ENCODE measurements at places on chromosomes 5 and 9.

DNA sequence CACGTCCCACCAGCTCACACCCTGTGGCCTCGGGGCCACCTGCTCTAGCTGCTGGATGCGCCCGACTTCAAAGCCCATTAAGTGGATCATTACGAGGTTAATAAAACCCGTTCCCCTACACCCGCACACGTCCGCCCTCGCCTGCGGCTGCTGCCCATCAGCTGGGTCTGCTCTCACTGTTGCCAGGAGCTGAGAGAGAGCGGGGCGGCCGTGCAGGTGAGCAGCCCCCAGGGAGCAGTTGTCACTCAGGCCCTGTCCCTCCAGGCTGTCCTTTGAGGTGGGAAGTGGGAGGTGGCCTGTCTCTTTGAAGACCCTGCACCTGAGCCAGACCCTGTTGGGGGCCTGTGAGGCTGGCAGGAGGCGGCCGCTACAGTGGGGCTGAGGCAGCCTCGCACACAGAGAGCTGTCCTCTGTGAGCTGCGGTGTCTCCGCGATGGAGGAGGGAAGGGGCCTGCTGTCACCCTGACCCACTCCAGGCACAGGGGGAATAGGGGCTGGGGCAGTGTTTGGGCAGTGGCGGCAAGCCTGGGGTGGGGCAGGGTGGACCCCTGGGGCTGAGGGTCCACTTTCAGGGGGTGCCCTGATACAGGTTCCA lies 12.8 kb upstream of the UNC5A start:
- no peak for DNase-seq

- DNase-seq = no peak
Measured at GRCh38 chr5:2849429-2849828, 98.0 kb upstream of the IRX2 start.

DNA sequence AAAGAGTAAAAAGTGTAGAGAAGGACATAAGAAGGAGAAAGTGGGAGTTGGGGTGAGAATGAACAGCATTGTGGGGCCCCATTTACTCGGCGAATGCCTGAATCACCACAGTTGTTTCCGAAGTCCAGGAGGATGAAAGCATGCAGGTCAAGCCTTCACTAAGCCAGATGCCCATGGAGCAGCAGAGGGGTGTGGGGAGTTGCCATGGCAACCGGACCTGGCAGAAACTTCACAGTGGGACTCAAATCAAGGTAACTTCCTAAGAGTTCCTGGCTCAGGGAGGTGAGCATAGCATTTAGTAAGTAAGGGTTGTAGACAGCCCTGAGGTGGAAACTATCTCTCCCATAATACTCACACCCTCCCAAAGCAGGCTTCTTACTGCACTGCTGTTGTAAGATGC lies 357.1 kb downstream of the TRIM32 start:
- DNase-seq = no peak

GRCh38 chr5:52956014-52956413 lies 33.1 kb upstream of the ITGA2 start:
- DNase-seq = no peak

- no peak for DNase-seq
Measured at GRCh38 chr9:68629042-68629441, 76.0 kb upstream of the PIP5K1B start.

GRCh38 chr9:19313573-19313972 lies 66.5 kb downstream of the RPS6 start:
- DNase-seq = no peak

DNA sequence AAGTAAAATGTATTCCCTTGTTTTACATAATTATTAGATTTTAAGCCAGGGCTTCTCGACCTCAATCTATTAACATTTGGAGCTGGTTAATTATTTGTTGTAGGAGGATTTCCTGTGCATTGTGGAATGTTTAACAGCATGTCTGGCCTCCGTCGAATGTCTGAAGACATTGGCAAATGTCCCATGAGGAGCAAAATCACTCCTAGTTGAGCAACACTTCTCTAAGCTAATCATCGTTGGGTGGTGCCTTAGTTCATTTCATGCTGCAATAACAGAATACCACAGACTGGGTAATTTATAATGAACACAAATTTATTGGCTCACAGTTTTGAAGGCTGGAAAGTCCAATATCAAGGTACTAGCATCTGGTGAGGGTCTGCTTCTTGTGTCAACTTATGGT lies 13.4 kb upstream of the VPS13A start:
- no peak for DNase-seq

- no peak for DNase-seq
Measured at GRCh38 chr5:93789173-93790067, 48.0 kb upstream of the POU5F2 start.

GRCh38 chr9:76591256-76591950 lies 132.4 kb downstream of the GCNT1 start:
- DNase-seq = no peak

GRCh38 chr9:134178394-134178767 lies 14.0 kb upstream of the RNU6ATAC start:
- no peak for DNase-seq

DNA sequence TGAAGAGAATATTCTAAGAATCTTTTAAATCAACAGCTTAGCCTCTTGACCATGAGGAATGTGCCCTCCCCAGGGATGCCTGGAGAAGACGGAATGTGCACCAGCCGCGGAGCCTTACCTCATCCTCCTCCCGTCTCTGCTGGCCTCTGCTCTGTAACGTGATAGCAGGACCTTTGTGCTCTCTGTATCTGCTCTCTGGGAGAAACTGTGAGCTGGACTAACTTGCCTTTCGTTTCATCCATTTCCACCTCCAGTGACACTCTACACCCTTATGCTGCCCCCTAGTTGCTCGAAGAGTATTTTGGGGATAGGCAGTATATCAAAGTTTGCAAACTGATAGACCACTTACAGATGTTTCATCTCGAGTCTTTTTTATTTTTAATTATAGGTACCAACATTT lies 141.4 kb downstream of the NPR3 start:
- no peak for DNase-seq

GRCh38 chr9:19161257-19162025 lies 34.1 kb upstream of the PLIN2 start:
- no peak for DNase-seq

- no peak for DNase-seq
Measured at GRCh38 chr9:136044207-136044970, 50.7 kb downstream of the NACC2 start.

GRCh38 chr9:105330755-105331154 lies 86.3 kb downstream of the SLC44A1 start:
- no peak for DNase-seq

DNA sequence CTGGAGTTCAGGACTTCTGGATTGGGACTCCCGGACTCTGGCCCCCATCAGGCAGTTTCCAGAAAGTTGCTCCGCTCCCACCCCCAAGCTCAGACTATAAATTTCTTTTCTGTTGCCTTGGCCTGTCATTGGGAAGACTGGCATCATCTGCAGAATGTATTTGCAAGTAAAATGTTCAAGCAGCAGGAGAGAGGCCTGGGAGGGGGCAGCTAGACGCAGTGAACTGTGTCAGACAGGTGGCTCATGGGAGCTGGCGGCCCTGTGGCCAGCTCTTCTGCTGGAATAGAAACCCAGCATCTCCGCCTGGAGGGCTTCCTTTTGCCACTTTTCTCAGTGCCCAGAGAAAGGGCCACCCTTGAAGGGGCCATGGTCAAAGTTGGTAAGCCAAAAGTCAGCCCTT lies 16.0 kb downstream of the INSYN2B start:
- DNase-seq = no peak

GRCh38 chr5:13745508-13745907 lies 199.0 kb downstream of the DNAH5 start:
- DNase-seq = no peak

DNA sequence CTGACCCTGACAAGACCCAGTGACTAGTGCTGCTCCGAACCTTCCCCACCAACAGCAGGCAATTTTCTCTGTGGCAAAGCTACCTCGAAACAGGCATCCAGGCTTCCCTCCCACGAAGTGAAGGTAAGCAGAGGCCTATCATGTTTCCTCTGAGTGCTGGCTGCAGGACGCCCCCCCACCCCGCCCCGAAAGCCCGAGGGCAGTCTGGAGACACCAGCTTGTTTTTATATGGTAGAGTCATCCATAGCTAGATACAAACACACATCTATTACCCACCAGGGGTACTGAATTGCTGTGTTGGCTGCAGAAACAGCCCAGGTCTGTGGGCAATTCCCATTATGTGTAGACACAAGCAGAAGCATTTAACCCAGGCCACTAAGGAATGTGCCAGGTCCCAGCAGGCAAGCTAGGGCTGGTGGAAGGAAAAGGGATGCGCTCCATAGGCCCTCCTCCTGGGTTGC lies 40.4 kb downstream of the LIX1 start:
- no peak for DNase-seq

DNA sequence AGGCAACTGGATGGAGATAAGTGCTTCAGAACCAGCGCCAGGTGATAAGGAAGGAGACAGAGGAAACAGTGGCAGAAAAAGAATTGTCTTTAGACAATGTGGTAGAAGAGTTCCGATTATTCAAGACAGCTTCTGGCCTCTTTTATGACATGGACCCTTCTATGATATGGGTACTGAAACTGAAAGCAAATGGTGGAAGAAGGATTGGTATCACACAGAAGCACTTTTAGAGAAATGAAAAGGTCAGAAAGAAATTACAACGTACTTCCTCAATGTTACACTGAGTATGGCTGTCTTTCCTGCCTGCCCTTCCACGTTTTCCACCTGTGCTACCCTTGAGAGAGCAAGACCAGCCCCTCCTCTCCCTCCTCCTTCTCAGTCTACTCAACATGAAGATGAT lies 959.3 kb downstream of the DNAH5 start:
- no peak for DNase-seq

All from NCI-H187 (cell line).